Stimulated activated CD8-positive, alpha-beta memory T cell treated with anti-CD3 and anti-CD28 coated beads, Interleukin-4, amount 100 ng/mL, for 1 hour (primary cell): ENCODE measurements at places on chromosomes 5 and 9.

- no peak for DNase-seq
Measured at GRCh38 chr9:93574900-93575795, 1.2 kb upstream of the PHF2 start.

DNA sequence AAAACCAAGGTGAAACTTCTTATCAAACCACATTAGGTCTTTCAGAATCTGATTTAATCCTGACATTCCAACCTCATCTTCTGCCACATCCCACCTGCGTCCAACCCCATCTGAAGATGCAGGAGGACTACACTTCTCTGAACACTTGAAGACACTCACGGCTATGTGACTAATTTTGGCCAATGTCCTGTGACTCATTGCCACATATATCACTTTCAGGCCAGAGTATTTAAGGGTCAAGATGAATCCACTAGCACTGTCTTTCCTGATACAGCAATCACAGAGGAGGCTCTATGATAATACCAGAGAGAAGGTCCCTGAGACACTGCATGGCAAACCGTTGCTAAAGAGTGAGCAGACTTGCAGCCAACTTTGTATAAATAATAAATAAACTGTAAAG lies 323.4 kb downstream of the NR2F1-AS1 start:
- DNase-seq: no peak

DNA sequence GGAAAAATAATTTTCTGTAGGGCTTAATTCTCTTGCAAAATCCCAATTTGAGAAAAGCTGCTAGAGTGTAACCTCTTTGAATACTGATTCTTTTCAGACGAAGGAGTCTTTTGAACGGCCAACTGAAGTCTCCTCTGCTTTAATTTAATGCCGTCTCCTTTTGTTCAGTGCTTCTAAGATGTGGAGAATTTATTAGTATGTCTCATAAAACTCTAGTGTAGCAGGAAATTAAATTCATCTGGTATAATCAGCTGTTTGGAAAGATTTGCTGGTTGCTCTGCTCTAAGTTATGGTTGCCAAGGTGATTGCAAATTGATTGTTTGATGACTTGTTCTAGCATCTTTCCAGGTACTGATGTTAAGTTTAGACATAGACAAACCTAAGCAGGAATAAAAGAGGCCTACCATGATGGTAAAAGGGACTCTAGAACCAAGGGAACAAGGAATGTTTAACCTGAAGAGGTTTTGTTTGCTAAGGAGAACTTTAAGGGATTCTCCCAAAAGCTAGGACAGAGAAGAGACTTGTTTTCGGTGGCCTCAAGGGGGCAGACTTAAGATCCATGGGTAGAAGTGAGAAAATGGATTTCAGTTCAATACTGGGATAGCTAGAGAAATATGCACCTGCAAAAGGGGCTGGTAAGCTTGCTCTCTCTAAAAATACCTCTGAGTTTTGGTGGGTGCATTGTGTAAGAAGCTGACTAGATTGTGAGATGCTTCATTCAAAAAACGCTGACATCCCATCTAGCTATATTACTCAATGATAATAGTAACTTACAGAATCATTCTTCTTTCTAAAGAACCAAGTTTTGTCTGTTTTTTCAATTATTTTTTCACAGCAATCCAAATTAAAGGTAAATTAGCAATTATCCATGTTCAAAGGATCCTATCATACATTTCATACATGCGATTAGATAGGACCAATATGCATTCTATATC lies 5.7 kb upstream of the ADRB2 start:
- no peak for DNase-seq

- no peak for DNase-seq
Measured at GRCh38 chr9:34991607-34992375, 2.2 kb downstream of the DNAJB5 start.

- no peak for DNase-seq
Measured at GRCh38 chr5:107673039-107673367, 2.3 kb upstream of the EFNA5 start.

DNA sequence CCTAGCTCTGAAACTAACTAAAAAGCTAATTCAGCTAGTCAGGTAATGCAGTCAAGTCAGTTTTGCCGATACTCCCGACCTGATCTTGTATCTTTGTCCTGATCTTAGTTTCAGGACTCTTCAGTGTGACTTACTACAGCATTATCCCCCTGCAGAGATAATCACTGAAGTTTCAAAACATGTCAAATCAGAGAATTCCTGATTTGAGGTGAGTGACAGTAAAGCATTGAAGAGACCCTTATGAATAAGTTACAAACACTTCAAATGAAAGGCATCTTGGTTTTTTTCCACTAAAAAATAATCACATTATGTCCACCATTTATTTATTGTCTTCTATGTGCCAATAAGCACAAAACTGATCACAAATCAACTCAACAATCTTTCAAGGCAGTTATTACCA lies 47.6 kb downstream of the BAAT start:
- DNase-seq: no peak

GRCh38 chr5:128224336-128224735 lies 140.8 kb downstream of the SLC12A2 start:
- no peak for DNase-seq

DNA sequence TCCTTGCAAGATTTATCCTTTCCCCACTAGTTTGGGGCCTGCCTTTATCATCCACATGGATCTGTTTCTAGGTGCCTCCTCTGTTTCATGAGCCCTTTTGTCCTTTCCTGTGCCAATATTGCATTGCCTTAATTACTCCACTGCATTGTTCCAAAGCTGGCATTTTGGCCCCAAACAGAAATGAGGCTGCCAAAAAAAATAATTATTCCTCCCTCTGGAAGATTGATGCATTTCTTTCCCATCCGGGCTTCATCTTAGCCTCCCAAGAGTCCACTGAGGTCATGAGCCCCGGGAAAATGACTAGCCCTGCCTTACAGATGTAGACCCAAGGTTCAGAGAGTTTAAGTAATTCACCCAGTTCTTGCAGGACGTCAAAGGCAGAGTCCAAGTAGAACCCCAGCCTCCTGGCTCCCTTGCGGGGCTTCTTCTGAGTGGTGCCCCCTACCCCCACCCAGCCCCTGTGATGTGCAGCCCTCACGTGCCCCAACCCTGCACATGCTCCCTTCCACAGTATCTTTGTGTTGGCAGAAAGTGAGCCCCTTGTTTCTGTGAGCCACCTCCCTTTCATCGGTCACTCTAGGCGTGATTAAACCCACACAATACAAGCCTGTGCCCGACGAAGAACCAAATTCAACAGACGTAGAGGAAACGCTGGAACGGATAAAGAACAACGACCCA lies 62.1 kb downstream of the TMOD1 start:
- no peak for DNase-seq

DNA sequence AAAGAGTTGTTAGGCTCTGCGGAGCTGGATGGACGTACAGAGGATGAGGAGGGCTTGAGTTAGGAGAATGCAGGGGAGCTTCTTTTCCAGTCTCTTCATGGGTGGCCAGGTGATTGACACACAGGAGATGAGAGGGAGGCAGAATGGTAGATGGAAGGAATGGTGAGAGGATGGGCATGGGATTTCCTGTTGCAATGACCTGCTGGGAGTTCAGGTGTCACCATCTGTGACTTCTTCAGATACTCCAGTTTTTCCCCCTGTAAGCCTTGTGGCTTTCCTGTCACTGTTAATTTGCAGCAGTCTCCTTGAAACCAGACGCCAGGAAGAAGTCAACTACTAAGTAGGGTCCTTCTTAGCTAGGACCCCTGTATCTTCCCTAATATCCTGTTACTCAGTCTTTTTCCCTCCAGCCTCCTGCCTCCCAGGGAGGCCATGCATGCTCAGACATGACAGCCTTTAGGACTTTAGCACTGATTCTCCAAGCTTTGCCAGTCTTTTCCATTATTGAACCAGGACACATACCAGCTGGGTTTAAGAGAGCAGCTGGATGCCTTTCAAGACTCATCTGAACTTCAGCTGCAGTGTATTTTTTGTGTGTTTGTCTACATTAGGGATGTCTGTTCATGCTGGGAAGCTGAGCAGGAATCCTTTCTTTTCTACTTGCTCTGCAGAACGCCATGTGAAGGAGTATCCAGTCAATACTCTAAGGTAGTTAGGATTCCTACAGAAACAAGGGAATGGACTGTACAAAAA lies 67.2 kb upstream of the CD180 start:
- no peak for DNase-seq

DNA sequence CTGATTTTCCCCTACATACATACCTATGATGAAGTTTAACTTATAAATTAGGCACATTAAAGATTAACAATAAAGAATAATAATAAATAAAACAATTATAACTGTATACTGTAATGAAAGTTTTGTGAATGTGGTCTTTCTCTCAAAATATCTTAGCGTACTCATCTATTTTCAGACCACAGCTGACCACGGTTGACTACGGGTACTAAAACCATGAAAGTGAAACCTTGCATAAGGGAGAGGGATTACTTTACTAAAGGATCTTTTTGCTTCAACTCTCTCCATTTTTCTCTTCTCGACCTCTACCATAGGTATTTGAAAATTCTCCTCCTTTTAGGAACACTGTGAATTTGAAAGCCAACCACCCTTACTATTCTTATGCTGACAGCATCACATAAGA lies 475.5 kb downstream of the CETN3 start:
- DNase-seq: no peak

DNA sequence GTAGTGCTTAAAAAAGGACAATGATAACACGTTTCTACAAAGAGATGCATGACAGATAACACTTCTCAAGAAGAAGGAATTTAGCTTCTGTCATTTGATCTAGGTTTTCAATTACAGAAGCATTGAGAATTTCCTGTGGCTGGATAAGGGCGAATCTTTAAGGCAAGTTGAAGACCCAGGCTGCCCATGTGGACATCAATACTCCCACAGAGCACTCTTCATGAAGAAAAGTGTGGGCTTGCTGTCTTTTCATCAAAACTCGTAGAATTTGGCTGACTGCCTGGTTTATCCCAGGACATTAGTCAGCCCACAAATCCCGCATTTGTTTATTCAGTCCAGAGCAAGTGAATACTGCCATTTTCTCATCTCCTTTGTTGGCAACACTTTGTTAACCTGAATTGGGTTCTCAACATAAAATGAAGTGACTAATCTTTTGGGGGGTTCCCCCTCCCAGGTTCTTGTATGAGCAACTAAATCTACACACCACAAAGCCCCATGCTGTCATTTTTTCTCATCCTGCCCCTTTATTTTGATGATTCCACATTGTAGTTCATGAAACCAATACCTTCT lies 43.4 kb upstream of the CDKN2B start:
- DNase-seq: no peak

DNA sequence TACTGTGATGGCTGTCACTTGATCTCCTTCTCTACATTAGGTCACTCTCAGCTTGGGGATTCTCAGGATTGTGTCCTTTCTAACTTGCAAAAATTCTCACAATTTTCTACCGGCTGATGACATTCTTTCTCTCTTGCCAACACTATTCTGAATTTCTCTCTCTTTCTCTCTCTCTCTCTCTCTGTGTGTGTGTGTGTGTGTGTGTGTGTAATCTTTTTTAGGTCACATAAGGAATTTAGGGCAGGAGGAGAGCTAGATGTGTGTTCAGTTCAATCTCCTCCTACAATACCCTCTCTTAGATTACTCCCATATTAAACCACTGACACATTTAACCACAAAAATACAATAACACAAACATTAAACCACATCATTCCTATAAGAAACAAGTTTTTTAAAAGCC lies 242.3 kb upstream of the NREP start:
- no peak for DNase-seq

DNA sequence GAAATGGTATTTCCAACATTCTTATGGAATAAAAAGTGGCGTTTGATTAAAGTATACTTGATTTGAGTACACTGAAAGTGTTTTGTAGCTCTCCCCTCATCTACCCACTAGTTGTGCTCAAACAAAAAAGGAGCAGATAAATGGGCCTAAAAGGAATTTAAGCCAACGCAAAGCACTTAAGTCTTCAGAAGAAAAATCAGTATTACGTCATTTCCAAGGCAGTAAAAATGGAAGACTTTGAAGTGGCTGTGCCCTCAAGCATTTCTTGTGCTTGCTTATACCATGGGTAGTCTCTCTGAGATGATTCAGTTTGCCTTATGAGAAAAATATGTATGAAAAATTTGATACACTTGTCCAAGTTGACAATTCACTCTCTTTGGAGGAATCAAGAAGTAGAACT lies 279.9 kb upstream of the CD180 start:
- no peak for DNase-seq

- DNase-seq: no peak
Measured at GRCh38 chr9:6351737-6352136, 23.6 kb downstream of the TPD52L3 start.

DNA sequence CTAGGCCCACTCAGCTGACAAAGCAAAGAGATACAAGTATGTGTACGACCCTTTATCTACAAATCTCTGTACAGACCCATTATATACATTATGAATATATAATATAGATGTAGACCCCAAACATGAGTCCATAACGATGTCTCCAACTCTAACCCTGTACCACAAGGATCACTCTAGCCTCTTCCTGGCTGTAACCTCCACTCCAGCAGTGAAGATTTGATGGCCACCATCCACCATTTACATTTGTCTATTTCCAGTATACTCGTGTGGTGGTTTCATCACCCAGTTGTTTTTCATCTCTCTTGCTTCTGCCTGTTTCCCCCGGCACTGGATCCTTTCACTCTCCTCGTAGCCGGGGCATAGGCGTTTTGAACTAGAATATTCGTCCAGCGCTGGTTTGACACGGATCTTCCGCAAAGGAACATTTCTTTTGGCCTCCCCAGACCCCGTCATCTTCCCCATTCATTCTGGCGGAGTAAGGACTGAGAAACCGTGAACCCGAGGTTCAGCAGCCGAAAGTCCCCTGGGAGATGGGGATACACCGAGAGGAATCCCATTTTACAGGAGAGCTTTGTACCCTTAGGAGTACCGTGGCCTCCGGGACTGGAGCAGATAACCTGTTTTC lies 828 bp upstream of the TRIO start:
- no peak for DNase-seq

DNA sequence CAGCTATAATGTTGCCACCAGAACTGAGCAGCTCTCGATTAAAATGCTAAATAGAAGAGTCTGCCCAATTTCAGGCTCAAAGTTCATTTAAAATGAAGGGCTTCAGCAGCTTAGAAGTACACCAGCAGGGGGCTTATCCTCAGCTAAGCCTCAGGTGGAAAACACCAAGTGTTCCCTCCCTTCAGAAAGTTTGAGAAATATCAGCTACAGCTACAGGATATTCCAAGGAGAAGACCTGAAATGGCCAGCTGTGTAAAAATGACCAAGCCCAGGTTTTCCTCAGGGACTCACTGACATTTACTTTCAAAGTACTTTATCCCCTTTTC lies 395.4 kb downstream of the DTWD2 start:
- DNase-seq: no peak

DNA sequence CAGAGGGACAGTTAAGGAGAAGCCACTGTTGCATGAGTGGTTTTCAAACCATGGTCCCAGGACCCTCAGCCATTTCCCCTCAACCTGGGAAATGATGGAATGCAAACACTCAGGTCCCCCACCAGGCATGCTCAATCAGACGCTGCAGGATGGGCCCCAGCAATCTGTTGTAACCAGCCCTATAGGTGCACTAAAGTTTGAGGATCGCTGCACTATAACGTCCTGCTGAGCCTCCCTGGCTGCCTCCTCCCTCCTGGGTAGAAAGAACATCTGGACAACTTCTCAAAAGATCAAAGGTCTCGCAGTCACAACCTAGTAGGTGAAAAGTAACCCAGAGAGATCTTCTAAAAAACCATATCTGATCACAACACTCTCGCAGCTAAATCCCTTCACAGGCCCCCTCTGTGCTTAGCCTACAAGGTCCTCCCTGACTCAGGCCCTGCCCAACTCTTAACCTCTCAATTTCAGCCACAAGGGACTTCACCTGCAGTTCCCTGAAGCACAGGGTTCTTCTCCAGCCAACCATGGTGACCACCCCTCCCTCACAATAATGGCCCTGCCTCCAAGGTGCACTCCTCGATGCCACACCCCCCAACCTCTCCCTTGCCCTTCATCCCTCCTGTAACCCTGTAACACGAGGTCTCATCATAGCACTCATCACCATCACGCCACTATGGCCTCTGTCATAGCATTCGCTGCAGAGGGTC lies 3.5 kb downstream of the SHB start:
- DNase-seq: no peak
